Activated CD4-positive, CD25-positive, alpha-beta regulatory T cell (primary cell): ENCODE measurements at places on chromosomes 12 and 14.

DNA sequence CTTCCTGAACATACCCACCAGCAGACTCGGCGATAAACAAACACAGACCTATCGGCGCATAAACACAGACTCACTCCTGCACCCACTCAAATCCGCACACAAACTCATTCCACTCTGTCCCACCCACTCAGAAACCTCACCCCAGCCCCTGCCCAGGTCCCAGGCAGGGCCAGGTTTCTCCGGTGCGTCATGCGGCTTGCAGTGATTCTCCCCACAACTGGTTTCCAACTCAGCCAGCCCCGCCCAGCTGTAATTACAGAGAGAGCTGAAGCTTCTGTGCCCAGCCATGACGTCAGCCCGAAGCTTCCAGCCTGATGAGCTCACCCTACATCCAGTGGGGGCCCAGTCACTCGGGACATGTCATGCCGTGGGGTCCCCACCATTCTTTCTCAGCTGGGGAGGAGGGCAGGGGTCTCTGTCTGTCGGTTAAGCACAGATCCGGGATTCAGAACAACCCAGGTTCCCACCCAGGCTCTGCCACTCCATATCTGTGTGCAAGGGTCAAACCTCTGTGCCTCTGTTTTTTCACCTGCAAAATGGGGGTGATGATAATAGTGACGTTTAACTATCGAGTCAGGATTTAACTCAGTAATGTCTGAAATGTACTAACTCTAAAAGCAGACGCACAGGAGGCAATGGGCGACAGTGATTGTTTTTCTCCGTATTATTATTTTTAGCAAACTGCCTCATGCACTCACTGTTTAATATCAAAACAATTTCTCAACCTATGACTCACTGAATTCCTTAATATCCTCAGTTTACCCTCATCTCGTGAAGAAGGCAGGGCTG, 2.3 kb upstream of the HSPB8 start:
- no peak for DNase-seq

- DNase-seq = no peak
Observed at GRCh38 chr14:42488965-42489364, 882.3 kb downstream of the LRFN5 start.

GRCh38 chr14:71734076-71734475, 198.2 kb upstream of the RGS6 start:
- DNase-seq = no peak

GRCh38 chr12:131990066-131990979, 40.6 kb downstream of the EP400 start:
- no peak for DNase-seq

DNA sequence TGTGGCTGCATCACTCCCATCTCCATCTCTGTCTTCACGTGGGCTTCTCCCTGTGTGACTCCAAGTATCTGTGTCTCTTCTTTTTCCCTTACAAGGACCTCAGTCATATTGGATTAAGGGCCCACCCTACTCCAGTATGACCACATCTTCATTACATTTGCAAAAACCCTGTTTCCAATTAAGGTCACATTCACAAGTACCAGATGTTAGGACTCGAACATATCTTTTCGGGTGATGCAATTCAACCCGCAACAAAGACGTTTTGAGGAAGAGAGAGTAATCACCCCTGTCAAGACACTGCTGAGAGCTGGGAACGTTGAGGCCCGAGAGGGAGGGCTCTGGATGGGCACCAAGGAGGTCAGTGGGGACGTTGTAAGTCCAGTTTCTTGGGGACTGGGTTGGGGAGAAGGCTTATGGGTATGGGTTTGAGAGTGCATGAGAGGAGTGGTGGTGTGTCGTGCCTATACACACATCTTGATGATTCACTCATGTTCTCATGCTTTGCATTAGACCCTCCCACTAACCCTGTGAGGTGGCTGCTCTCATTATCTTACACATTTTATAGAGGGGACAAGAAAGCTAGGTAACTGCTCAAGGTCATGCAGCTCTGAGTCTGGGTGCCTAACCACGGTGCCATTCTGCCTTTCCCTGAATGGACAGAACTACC, 12.1 kb upstream of the IFI27 start:
- DNase-seq = no peak

- no peak for DNase-seq
Observed at GRCh38 chr14:99360774-99361595, 89.0 kb upstream of the BCL11B start.

- DNase-seq = no peak
Observed at GRCh38 chr12:102234599-102234998, 37.0 kb upstream of the PMCH start.

- DNase-seq = no peak
Observed at GRCh38 chr12:52130711-52131110, 51.2 kb downstream of the SMIM41 start.

GRCh38 chr12:80504389-80505163, 60.5 kb downstream of the PTPRQ start:
- DNase-seq = no peak

DNA sequence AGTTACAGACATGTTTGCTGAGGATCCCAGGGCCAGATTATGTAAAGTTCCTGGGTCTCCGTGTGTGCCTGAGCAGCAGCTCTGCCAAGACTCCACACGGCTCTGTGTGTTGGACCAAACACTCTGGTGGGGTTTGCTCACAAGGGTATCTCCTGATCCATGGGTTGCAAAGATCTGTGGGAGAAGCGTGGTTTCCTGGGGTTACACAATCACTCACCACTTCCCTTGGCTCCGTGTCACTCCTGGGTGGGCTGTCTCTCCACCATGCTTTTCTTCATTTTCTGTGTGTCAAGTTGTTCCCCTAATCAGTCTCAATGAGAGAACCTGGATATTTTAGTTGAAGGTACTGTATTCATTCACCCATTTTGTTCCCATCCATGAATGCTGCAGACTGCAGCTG, 1088.8 kb downstream of the FSCB start:
- DNase-seq = no peak

DNA sequence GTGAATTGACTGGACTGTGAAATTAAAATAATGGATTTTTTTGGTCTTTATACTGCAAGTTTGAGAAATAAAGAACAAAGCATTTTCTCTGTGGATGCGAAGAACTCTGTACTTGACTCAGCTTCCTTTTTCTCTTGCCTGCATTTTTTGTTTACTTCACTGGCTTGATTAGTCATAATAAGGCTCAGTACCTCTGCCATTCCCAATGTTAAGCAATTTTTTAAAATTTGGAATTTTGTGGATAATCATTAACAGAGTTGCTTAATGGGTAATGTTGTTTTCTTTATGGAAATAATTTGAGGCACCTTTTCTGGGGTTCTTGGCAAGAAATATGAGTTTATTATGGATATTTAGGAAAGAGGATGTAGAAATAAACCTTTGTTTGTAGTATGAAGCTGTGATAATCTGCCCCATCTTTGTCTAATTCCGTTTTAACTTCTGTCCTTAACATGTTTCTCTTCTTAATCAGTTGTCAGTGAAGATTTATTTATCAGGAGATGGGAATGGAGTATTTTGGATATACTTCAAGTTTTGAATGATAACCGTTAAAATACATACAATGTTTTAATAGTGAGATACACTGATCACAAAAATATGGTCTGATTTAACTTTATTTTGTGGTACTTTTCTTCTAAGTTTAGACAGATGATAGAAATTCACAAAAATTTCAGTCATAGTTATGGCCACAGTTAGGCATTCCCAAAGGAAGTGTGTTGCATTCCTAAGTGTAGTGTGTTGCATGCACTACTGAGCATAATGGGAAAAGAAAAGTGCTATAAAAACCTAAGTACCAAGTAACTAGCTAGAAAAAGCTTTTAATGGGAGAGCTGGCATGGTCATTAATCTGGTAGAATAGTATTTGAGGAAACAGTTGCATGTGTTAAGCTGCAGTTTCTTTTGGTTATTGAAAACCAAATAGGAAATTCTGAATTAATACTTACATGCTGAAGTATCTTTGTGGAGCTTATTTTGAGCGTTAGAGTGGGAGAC, 27.7 kb downstream of the WNK1 start:
- DNase-seq = no peak

DNA sequence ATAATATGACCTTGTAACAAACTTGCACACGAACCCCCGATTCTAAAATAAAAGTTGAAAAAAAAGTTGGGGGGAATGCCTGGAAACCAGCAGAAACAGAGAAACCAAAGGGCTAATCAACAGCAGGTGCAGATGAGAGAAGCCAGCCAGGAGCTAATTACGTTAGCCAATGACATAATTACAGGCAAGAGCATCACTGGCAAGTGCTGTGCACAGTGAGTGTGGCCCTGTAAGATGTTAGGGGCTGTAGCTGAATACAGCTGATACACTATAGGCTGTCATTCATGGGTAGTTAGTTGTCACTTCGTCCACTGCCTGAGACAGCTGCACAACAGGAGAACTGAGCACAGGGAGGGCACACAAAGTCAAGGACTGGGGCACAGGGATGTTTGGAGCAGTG, 7.3 kb upstream of the FGF23 start:
- no peak for DNase-seq

- no peak for DNase-seq
Observed at GRCh38 chr12:89395712-89396111, 43.4 kb upstream of the DUSP6 start.

DNA sequence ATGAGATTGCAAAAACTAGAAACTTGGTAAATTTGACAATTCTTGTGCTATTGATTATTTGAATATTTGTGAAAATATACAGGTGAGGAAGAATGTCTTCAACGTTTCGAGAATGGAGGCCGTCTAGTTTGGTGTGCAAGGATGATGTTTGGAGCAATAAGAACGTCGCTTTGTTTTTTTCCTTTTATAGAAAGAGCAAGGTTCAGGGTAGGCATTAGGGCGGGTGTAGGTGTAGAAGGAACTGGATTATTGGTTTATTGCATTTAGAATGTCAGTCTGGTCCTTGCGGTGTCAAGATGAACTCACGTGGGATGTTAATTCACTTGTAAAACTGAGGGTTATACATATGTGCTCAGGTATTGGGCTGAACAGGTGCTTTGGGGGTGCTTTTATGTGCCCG, 1.1 kb downstream of the RPS26 start:
- no peak for DNase-seq

DNA sequence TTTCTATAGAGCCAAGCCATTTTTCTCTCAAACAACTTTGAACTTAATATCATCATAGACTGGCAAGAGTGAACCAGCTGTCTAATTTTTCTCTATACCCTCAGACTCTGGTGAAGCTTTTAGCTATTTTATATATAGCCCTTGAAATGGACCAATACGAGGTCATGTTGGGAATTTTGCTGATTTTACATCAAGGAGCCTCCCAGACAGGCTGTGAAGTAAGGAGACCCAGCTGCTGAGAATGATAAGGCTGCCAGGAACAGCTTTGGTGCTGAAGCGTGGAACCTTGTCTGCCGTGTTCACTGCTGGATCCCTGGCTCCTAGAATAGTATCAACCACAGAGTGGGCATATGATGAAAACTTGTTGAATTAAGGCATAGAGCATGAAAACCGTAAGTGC, 326.2 kb upstream of the NAV3 start:
- no peak for DNase-seq

DNA sequence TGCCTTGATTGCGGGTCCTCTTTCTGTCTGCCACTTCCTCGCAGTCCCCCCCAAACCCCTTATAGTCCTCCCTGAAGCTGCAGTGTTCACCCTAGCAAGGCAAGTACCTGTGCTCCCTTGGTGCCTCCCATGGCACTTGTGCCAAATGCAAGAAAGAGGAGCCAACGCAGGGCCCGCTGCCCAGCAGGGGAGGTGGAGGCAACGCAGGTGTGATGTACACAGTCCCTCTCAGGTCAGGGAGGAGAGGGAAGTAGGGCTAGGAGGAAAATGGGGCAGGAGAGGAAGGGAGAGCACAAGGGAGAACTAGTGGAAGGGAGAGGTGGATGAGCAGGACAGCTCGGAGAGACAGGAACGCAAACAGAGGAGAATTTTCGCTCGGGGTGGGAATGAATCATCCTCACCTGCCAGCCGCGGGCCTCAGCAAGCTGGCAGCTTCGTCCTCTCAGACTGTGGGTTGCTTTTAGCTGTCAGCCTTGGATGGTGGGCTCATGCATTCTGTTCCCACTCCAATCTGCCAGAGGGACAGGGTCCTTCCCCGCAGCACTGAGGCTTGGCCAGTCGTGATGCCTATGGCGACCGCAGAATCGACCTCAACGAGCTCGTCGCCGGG, 357.0 kb downstream of the CACNA1C start:
- no peak for DNase-seq

- DNase-seq = no peak
Observed at GRCh38 chr12:30243426-30243825, 452.2 kb downstream of the IPO8 start.

GRCh38 chr14:32786886-32787285, 151.8 kb upstream of the NPAS3 start:
- no peak for DNase-seq

DNA sequence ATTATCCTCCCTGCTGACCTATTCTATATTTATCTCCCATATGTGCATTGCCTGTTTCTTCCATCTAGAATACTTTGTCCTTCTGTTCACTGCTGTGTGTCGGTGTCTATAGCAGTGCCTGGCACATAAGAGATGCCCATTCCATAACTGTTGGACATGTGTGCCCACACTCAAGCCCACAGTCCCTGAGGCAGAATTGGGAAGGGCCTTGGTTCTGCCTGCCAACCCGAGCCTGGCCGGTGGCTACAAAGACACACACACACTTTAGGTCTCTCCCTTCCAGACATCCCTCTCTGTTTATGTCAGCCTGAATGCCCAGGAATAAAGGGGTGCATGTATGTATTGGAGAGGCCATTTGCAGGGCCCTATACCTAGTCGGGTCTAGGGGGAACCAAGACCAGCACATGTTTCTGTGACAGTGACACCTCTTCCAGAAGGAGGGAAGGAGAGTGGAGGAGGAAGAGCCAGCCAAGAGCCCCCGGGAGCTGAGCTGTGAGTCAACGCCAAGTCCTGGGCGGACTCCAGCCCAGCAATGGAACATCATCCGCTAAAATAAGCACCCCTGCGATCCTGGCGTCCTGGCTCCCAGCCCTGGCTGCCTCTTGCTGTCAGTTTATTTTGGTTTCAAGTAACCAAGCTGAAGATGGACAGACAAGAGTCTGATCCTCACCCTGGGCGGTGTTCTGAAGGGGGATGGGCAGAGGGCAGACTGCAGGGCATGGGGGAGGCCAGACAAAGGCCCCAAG, 4.3 kb upstream of the ASB2 start:
- DNase-seq = no peak

- DNase-seq = peak; percentile 59
Observed at GRCh38 chr14:97977651-97978261, 1180.6 kb downstream of the VRK1 start.

GRCh38 chr12:98863167-98863566, 218.1 kb downstream of the APAF1 start:
- no peak for DNase-seq

DNA sequence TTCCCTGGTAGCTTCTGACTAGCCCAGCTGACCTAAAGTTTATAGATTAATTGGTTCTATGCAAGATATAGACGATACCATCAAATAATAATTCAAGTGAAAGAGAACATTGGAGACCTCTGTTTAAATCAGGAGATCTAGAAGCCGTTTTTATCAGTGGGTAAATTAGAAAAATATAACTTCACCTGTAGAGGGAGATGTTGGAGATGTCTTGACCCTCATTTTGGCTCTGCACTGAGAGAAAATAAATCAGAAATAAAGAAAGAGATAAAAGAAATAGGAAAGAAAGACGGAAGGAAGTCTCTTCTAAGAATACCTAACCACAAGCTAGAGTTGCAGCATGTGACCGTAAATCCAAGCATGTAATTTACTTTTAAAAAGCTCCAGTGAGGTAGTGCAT, 684.5 kb downstream of the C12orf50 start:
- DNase-seq = no peak
